COR-L47 (cell line): ENCODE measurements at places on chromosomes 7 and 10.

DNA sequence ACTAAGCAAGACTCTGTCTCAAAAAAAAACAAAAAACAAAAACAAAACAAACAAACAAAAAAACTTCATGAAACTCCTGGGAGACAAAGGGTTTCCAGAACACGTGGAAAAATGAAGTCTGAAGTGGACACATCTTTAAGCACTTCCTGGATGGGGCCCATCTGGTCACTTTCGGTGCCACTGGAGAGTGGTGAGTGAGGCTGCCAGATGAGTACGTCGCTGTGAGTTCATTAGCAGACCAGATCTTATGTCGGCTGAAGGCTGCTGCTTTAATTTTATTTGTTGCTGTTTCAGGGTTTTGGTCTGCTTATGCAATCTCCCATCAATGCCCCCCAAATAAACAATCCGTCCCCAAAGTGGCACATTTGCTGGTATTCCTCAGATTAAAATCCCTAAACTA is 64.4 kb downstream of the NPTX2 start:
- no peak for DNase-seq

DNA sequence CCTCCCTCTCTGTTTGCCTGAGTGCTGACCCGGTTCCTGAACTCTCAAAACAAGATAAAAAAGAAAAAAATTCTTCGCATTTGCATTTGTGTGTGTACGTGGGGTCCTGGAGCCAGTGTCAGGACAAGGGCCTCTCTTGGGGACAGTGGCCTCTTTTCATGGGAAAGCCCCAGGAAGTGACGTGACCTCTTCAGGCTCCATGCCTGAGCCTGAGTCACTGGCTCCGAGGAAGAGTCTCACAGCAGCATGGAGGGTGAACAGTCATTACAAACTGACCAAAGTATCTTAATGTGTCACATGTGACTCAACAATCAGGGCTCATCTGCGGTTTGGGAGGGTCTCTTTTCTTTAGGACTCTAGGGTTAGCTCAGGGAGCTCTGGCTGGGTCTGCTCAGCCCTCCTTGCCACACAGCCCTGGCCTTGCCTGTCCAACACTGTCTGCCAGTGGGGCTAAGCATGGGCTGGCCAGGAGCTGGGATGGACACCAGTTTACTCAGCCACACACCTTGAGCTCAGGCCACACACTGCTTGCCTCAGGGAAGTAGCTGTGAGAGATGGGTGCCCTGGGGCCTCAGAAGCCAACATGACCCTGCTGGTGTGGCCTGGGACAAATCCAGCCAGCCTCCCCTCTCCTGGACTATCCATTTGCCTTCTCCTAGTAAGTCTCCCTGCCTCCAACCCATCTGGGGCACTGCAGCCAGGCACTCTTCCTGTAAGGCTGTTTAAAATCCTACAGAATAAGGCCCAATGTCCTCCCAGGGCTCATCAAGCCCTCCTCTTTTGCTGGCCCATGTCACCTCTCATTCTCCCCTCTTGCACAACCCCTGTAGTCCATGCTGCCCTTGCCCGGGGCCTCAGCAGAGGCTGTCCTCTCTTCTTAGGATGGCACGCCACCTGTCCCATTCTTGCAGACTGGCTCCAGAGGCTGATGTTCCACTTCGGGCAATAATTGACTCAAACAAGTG is 10.5 kb downstream of the TMEM273 start:
- no peak for DNase-seq

- DNase-seq, result no peak
These were observed 136.7 kb upstream of the ZNF746 start for GRCh38 chr7:149633976-149634945.

DNA sequence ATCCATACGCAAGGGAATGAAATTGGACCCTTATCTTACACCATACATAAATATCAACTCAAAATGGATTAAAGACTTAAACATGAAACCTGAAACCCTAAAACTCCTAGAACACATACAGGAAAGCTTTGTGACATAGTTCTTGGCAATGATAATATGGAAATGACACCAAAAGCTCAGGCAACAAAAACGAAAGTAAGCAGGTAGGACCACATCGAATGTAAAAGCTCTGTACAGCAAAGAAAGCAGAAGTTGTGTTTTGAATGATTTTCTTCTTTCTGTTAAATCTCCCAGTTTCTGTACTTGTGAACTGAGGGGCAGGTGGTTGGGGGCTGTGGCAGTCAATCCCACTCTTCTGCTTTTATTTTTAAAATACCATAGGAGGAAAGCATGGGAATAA is 368.4 kb upstream of the PODXL start:
- no peak for DNase-seq

- DNase-seq, result no peak
These were observed 72.6 kb downstream of the AP3M1 start for GRCh38 chr10:74078037-74078436.

- DNase-seq, result peak; percentile 38
These were observed 10.6 kb downstream of the DBF4 start for GRCh38 chr7:87886875-87887274.

DNA sequence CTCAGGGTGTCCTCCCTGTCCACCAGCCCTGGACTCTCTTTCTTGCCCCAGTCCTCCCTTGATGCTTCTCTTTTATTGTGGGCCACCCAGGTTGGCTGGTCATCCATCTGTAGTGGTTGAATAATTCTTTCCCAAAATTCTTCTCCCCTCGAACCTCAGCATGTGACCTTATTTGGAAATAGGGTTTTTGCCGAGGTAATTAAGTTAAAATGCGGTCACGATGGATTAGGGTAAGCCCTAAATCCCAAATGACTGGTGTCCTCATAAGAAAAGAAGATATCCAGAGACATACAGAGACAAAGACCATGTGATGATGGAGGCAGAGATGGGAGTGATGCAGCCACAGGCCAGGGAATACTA is 74.3 kb downstream of the GFRA1 start:
- no peak for DNase-seq

GRCh38 chr7:152851881-152852417 is 92.4 kb downstream of the ACTR3B start:
- no peak for DNase-seq

DNA sequence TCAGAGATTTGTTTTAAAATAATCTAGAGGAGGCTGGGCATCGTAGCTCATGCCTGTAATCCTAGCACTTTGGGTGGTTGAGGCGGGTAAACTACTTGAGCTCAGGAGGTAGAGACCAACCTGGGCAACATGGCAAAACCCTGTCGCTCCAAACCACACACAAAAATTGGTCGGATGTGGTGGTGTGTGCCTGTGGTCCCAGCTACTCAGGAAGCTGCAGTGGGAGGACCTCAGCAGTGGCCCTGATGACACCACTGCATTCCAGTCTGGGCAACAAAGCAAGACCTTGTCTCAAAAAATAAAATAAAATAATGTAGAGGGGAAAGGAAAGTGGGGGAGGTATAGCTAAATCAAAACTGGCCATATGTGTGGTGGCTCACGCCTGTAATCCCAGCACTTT is 13.9 kb upstream of the PPP3CB start:
- DNase-seq, result no peak

GRCh38 chr7:98196706-98197605 is 14.3 kb upstream of the BHLHA15 start:
- DNase-seq, result no peak

- DNase-seq, result no peak
These were observed 2.1 kb upstream of the KAT6B start for GRCh38 chr10:74824184-74824899.

DNA sequence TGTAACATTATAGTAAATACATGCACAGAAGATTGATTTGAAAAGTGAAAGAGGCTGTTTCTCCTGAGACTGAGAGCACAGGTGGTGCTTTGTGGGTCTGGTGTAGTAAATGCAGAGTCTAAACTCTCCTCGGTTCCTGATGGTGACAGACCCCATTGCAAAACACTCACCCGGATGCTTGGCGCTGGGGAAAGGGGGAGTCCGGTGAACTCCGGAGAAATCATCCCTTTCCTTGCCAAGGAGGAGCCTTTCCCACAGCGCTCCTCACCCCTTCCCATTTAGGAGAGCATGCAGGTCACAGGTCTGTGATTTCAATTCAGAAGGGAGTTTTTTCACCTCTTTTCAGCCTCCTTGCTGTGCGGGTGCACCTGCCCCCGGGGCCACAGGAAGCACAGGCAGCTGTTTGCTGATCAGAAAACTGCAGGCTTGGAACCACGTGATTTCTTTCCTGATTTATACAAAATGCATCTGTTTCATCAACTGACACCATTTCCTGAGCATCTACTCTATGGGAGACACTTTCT is 75.6 kb upstream of the LYZL2 start:
- no peak for DNase-seq

DNA sequence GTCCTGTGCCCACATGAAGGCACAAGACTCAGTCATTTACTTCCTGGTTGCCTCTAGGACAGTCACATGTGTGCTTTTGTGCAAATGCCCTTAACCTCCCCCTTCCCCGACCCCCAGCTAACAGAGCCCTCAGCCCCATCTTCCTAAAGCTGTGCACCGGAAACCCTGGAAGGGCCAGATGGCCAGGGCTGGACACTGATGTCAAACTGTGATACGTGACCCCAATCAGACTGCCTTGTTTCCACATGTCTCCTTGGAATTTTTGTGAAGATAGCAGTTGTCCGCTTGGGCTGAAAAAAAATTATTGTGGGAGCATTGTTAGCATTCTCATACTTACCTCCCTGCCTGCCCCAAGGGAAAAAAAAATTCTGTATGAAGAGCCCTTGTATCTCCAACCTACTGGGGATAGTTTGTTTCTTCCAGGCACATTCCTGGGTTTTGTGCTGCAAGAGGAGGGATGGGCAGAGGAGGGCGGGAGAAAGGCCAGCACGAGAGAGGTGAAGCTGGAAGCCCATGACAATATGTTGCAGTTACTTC is 17.0 kb upstream of the ADAM12 start:
- no peak for DNase-seq
